ENCODE measurements at places on chromosomes 16 and 17.
A peak's percentile ranks its signal among the peaks of the same experiment; 100 is the strongest.

GRCh38 chr17:27868565-27868964 is 24.6 kb downstream of the LYRM9 start:
- no peak for DNase-seq

DNA sequence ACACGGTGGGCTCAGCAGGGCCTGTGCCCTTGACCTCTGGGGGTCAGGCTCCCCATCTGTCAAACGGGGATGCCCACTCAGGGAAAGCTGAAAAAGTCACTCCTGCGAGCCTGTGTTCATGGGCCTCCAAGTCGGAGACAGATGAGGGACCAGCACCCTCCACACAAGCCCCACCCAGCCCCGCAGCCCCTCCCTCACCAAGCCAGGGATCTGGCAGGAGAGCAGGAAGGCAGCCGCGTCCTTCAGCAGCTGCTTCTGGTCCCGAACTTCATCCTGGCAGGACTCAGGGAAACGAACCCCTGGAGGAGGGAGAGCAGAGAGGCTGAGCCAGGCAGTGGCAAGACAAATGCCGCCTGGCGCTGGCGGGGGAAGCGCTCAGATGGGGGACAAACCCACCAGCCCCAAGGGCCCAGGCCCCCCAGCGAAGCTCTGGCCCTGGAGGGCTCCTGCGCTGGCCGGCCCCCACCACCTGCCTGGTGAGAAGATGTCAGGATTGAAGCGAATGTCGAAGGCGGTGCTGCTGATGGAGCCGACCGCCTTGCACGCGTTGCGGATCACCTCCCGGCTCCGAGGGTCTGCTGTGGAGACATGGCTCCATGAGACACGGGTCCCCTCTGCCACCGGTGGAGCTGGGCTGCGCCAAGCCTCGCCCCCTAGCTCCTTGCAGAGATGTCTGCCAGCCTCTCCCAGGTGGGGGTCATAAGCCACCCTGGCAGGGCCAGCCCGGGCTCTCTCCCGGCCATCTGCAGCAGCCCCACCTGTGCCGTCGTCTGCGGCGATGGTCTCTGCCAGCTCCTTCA is 15.4 kb downstream of the CLUH start:
- DNase-seq, result no peak

- DNase-seq, result no peak
Measured at GRCh38 chr16:14564323-14564722, 65.7 kb downstream of the PARN start.

- DNase-seq, result no peak
Measured at GRCh38 chr17:78610951-78611511, 33.8 kb upstream of the DNAH17 start.

DNA sequence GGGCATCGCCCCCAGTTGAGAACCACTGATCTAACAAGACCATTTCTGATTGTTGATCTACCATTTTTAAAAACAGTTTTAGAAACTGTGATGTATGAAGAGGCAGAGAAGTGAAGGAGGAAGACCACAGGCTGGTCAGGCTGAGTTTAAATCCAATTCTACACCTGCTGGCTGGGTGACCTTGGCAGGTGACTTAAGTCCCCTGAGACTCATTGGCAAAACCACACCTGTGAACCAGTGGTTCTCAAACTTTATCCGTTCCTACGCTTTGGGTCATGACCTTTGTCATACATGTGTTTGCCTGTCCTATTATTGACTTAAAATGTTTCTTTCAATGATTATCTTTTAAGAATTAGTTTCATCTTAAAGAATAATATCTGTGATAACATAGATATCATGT is 2.3 kb downstream of the GP2 start:
- DNase-seq, result no peak

DNA sequence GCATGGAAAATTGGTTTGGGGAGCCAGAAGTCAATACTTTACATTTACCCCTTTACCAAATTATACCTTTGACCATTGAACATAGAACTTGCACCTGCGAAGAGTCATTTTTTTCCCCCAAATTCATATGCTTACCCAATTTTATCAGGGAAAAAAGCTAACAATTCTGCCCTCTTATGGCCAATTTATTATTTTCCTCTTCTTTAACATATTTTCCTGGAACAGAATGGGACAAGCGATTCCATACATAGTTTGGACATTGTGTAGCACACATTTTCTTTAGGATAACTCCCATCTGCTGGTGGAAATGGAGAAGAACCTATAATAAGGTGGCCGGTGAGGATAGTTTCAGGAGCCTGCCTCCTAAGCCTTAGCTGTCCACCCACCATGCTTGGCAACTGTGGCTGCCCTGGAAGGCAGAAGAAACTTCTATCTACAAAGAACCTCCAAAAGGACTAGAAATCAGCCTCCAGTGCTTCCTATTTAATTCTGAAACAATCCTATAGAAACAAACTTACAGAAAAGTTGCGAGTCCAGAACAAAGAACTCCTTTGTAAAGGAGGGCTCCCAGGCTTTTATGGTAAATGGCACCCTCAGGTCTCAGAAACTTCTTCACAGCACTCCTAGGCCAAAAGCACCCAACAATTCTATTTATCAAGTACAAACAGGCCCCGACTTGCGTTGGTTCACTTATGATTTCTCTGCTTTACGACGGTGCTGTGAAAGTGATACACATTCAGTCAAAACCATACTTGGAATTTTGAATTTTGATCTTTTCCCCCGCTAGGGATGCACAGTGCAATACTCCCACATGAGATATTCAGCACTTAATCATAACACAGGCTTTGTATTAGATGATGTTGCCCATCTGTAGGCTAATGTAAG is 64.1 kb upstream of the CACNG4 start:
- no peak for DNase-seq

DNA sequence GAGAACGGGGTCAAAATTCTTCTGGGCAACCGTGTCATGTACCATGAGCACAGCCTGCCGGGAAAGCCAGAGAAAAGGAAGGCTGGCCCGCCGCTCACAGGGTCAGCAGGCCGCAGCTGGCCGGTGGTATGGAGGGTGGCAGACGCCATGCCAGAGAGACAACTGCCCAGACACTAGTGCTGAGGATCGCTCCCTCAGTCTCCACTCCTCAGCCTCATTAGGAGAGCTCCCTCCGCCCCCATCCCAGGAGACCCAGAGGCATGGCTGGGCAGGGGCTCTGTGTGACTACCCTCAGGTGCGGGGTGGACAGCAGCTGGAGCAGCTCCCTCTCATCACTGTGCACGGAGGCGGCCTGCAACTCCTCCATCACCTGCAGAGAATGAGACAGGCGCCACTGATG is 3.2 kb downstream of the MPP3 start:
- no peak for DNase-seq

DNA sequence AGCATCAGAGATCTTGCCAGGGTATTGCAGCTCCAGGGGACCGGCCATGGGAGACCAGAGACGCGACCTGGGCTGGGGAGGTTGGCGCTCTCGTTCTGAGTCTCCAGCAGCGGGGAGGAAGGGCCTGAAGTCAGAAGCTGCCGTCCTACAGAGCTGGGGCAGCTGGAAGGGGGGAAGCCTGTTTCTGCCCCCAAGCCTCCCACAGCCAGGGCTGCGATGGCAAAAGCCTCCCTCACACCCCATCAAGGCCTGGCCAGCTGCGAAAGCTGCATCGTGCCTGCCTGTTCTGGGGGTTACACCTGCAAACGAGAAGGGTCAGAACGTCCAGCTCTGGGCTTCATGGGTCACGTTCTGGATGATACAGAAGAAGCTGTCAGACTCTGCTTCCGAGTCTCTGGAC is 26.1 kb downstream of the MAPK8IP3 start:
- no peak for DNase-seq

- DNase-seq, result no peak
Measured at GRCh38 chr17:64135000-64135399, 5.1 kb upstream of the ERN1 start.

DNA sequence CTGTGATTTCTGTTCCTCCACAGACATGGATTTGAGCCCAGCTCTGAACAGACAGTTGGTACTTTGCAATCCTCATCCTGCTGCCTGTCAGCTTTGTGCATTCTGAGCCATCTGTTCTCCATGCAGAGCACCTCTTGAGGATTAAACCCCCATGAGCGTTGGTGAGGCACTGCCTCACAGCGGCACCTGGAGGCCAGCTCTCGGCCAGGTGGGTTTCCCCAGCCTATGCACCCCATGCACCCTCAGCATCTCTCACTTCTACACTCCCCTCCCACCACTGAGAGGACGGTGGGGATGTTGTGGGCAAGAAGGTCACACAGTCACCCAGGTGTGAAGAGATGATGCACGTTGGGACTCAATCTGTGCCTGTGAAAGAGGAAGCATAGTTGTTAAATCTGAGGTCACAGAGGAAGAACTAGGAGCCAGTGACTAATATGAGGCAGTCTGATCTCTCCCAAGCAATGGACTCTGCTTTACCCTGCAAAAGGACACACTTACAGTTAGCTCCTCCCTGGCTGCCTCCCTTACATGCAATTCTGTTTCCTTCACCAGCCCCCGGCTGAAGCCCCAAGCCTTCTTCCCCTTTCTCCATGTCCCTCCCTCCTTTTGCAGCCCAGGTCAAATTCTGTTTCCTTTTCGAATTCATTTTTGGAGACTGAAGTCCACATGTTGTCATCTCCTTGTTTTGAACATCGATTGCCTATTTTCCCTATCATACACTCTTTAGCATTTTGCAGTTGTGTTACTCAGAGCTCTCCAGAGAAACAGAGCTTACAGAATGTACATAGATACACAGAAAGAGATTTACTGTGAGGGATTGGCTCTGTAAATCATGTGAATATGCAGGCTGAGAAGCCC is 58.5 kb downstream of the HS3ST3B1 start:
- DNase-seq, result peak; percentile 73

GRCh38 chr16:57497121-57497520 is 10.8 kb upstream of the DOK4 start:
- DNase-seq, result no peak

- DNase-seq, result no peak
Measured at GRCh38 chr17:58569196-58569595, 54.8 kb upstream of the MTMR4 start.

GRCh38 chr16:64580558-64580957 is 541.3 kb downstream of the CDH11 start:
- no peak for DNase-seq

DNA sequence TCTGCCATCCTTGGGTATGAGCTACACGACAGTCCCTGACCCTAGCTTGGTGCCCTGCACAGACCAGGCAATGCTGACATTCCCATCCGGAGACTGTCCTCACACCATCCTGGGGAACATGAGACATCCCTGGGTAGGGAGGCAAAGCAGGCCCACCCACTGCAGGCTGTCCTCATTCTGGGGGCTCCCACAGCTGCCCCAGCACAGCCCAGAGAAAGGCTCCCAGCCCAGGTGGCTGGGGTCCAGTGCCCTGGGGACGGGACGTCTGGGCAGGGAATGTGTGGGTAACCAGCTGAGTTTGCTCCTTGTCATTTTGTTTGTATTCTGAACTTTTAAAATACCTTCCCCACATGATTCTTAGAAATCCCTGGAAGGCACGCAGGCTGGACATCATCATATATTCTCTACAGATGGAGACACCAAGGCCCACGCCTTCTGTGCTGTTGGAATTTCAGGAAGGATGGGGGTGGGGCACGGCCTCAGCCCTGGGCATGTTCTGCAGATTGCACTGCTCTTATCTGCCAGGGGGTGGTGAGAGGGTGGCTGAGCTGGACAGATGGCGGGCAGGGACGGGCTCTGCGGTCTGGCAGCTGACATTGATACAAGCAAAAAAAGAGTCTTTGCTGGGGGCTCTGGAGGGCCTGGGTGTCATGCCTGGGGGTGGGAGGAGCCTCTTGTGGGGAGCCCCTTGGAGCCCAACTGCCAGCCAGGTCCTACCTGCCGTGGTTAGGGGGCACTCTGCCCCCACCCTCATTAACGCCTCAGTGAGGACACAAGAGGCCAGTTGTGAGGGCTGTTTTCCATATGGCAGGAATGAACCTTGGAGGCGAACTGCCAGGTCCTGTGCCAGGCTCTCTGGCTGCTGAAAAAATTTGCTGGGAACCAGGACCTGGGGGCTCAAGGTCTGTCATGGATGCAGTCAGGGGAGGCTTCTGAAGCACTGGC is 28.4 kb downstream of the LRRC75A start:
- DNase-seq, result no peak

DNA sequence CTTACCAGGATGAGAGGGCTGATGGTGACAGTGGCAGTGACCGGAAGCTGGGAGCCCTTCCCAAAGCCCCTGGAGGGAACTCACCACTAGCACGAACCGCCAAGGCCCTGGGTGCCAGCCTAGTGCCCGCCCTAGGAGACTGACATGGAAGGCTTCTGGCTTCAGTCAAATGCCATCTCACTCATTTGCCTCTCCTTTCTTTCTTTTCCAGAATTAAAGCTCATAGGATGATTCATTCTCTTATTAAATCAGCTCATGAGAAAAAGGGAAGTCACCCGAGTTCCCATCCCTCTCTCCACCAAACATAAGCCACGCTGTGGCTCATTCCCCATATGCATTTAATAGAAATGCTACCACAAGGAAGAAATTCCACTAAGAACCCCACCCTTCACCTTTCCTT is 12.1 kb downstream of the CUEDC1 start:
- no peak for DNase-seq

GRCh38 chr17:40312893-40313667 is 4.1 kb downstream of the RARA start:
- no peak for DNase-seq

GRCh38 chr17:83200231-83200699 is 120.9 kb downstream of the METRNL start:
- peak; percentile 81 for DNase-seq

- DNase-seq, result no peak
Measured at GRCh38 chr17:79995696-79996095, 40.0 kb downstream of the TBC1D16 start.

- no peak for DNase-seq
Measured at GRCh38 chr16:73157861-73158260, 109.9 kb upstream of the ZFHX3 start.

DNA sequence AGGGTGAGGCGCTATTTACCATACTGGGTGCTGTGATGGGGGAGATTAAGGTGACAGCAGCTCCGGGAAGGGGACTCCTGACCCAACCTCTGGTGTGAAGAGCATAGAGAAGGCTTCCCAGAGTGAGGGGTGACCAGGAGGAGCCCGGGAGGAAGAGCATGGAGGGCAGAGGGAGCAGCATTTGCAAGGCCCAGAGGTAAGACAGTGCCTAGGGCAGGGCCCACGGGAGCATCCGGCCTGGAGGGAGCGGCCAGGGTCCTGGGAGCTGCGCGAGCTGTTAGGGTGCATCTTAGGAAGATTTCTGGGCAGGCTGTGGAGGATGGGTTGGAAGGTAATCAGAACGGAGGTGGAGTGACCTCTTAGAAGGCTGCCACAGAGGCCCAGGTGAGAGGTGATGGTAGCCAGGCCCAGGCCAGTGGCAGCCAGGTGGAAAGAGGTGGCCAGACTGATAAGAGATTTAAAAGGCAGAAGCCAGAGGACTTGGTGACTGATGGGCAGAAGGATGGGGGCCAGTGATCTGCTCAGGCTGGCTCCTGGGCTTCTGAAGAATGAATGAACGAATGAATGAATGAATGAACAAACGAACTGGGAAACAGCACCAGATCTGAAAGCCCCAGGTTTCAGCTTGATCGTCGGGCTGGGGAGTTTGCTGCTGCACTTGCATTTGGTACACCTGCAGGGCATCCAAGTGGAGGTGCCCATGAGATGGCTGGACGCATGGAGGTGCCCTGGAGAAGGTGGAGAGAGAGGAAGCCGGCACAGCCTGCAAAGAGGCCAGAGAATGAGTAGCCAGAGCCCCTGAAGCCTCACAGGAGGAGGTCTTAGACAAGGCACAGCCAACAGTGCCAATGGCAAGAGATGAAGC is 13.0 kb upstream of the TMEM92 start:
- DNase-seq, result no peak

- peak; percentile 28 for DNase-seq
Measured at GRCh38 chr16:106623-107324, 28.7 kb downstream of the MPG start.

- DNase-seq, result no peak
Measured at GRCh38 chr16:5228369-5228768, 130.8 kb upstream of the EEF2KMT start.
